ENCODE measurements at places on chromosomes 6 and 20.

- DNase-seq, result no peak
These were observed 4.9 kb upstream of the EDN3 start for GRCh38 chr20:59295531-59295930.

DNA sequence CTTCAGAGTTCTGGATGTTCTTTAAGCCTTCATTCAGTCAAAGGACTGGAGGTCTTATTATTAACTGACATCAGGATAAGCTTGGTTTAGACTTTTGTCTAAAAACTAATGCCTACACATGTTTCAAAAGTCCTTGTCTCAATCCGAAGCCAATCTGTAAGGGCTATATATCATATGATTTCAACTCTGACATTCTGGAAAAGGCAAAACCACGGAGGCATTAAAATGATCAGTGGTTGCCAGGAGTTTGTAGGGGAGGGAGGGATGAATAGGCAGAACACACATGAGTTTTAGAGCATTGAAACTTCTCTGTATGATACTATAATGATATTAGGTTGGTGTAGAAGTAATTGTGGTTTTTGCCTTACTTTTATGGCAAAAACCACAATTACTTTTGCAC lies 1285.8 kb upstream of the CITED2 start:
- no peak for DNase-seq

DNA sequence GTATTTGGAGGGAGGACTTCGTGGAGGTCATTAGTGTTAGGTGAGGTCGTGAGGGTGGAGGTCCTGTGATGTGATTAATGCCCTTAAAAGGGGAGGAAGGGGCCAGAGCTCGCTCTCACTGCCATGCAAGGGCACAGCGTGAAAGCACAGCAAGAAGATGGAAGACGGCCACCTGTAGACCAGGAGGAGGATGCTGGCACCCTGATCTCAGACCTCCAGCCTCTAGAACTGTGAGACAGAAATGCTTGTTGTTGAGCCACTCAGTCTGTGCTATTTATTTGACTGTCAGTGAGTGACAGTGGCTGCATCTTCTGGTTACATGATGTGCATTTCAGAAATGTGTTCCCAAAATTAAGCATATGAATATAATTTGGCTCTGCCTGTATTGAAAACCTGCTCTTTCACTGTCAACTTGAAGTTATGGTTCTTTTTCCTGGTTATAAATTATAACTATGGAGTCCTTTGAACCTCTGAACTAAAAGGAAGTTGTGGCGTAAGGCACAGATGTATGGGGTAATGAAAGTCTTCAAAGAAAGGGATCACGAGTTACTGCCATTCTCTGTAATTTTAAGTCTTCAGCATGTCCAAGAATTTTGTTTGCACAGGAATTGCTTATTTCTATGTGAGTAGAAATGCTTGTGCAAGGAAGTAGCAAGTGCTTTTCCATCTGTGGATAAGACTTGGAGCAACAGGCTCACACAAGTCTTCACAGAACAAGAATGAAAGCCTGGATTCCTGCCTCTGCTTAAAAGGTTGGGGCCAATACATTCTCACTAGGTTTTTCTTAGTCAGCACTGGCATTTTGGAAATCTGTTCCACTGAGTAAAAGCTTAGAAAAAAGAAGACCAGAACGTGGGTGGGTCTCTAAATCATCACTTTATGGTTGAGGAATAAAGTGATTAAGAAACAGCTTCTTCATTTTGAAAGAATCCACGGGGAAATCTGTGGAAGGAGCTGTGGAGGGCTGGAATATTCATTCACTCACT lies 10.3 kb downstream of the PPP1R14C start:
- no peak for DNase-seq

- DNase-seq, result no peak
These were observed 37.0 kb downstream of the CDC40 start for GRCh38 chr6:110217266-110217665.

DNA sequence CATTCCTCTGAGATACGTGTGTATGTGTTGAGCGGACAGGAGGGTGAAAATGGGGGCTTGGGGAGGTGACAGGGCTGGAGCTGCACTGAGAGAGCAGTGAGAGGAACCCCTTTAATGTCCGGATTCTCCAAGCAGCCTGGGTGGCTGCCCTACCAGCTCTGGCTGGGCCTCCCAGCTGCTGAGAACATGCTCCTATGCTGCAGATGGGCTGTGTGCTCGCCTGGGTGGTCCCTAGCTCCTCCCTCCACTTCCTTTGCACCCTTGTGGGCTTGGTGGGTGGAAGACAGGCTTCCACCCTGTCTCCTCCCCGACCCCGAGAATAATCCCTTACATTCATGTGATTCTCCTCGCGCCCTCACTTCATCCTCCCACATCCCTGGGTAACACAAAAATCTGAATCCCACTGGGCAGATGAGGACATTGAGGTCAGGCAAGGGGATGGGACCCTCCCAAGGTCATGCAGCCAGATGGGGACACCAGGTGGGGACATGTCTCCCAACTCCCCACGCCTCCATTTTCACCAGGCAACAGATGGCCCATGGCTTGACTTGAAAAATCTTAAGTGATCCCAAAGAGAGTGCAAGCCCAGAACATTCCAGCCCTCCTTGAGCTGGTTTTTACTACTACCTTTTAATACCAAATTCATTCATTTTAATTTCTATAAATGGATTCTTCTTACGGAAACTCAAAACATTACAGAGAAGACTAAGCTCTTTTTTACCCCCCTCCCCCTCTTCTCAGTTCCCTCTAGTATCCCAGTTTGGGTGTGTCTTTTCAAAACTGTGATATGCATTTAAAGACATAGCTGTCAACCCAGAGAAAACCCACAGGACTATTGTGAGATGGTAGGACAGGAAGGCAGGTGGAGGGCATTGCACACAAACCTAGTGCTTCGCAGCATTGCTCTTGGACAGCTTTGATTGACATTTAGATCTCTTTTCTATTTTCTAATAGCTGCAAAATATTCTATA lies 5.0 kb upstream of the PDRG1 start:
- DNase-seq, result no peak

DNA sequence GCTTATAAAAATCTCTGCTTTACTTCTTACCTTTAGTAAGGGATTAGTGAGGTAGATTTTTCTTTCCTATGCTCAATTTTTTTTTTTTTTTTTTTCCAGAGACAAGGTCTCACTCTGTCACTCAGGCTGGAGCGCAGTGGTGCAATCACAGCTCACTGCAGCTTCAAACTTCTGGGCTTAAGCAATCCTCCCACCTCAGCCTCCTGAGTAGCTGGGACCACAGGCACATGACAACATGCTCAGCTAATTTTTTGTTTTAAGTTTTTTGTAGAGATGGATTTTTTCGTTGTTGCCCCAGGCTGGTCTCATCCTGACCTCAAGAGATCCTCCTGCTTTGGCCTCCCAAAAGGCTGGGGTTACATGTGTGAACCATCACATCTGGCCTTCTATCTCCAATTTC lies 58.9 kb upstream of the RREB1 start:
- no peak for DNase-seq

DNA sequence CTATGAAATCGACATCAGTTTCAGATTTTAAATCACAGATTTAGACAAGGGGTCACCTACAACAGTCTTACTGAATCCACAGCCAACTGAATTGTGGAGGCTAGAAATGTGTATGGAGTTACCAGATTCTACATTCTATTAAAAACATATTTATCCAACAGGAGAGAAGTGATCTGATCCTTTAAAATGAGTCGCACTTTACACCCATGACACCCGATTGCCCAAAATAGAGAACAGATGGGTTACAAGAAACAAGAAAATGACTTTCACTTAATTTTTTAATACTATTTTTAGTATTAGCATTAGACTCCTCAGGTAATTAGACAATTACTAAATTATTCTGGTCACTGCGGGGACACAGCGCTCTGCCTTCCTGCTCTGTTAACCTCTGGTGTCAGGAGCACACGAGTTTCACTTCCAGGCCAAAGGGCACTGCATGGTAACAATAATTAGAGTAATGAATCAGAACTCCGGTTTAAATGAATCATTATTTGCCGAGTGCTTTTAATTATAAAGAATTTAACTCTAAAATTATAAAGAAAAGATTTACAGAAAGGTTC lies 108.6 kb downstream of the ATP9A start:
- DNase-seq, result no peak

GRCh38 chr6:81834141-81834681 lies 81.7 kb upstream of the TENT5A start:
- DNase-seq, result no peak

DNA sequence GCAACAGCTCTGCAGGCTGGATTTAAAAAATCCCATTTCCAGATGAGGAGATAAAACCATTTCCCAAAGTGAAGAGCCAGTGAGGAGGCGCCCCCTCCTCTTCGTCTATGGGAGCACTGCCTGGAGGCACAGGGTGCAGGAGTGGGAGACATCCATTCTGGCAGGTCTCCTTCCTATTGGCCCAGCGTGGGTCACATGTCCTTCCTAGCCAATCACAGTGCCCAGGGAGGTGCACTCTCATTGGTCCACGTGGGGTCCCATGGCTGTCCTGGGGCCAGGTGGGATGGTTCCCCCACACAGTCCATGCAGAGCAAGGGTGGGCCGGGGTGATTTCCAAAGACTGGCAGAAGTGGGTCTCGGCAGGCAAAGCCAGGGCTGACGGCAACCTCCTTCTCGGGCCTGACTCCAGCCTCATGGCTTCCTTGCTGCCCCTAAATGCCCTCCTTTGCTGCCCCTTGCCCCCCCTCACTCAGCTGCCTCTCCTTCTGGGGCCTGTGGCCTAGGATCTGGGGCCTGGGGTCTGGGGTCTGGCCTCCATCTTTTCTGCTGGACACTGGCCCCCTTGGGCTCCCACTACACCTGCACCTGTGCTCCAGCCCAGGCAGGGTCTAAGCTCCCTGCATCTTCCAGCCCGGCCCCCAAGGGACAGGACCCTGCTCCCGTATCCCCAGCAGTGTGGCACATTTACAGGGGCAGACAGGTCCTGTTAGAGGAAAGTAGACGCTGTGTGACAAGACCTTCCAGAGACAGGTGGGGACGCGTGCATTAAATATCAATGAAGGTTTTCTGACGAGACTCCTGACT lies 231.7 kb downstream of the TAF4 start:
- no peak for DNase-seq

DNA sequence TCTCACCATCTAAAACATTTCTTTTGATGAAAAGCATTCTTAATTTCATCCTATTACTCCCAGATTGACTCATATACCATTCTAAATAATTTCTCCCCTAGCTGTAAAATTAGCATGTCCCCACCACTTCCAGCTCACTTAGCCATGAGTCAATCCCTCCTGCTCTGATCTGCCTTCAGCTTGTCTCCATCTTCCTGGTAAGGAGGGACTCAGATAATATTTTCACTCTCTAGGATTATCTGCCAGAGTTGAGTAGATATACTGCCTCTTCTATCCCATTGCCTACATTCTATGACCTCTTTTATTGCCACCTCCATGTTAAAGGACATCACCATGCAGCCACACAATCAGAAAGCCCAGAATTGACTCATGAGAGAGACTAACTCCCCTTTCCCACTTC lies 348.8 kb upstream of the POU3F2 start:
- no peak for DNase-seq

GRCh38 chr6:107330168-107330567 lies 129.2 kb downstream of the PDSS2 start:
- DNase-seq, result no peak

Measured in NCI-H510A (cell line).